ENCODE measurements at places on chromosomes 7 and 10.

DNA sequence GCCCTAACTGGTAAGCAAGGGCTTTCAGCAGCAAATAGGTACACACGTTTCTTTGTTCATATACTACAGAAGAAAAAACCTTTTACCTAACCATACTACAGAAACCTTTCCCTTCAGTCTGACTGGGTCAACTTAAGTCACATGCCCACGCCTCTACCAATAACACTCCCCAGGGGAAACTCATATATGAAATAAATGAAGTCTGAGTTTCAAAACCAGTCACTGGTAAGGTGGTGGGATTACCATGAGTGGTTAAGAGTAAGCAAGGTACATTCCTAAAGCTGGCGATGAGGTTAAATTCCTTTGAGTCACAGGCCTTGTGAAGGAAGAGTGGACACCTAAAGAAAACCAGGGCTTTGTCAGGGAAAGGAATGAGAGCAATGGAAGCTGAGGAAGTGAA lies 21.4 kb upstream of the KIF20B start:
- no peaks in the 10 kb centered on the region for H3K4me1 ChIP-seq
- no peak overlapping the region for H3K4me3 ChIP-seq
- no peaks in the 10 kb centered on the region for H3K27me3 ChIP-seq
- DNase-seq = no peak
- H3K36me3 ChIP-seq = no peaks in the 10 kb centered on the region
- no peak overlapping the region for H3K27ac ChIP-seq

- H3K27me3 ChIP-seq = no peaks in the 10 kb centered on the region
- no peaks in the 10 kb centered on the region for H3K36me3 ChIP-seq
- no peak overlapping the region for H3K4me3 ChIP-seq
- DNase-seq = no peak
- no peak overlapping the region for H3K27ac ChIP-seq
These were observed 65.4 kb downstream of the ANKRD61 start for GRCh38 chr7:6096581-6096980.

- H3K36me3 ChIP-seq = no peaks in the 10 kb centered on the region
- H3K4me3 ChIP-seq = no peak overlapping the region
- no peak overlapping the region for H3K27ac ChIP-seq
- H3K4me1 ChIP-seq = no peaks in the 10 kb centered on the region
- H3K27me3 ChIP-seq = no peaks in the 10 kb centered on the region
These were observed 108.7 kb downstream of the DIP2C start for GRCh38 chr10:580778-581177.

DNA sequence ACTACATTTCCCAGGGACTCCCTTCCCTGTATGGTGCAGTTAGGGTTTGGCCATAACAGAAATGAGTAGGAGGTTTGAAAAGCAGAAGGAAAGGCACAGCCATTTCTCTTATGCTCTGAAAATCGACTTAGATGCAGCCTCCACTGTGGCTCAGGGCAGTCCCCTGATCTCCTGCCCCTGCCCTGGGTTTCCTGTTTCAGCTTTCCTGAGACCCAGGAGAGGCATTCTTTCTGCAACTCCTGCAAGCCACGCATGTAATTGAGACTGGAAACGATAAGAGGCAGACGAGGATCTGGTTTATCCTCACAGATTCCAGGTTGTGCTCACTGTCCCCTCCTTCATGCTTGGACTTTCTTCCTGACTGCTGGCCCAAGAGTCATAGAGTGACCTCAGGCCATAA lies 461.2 kb upstream of the VSTM2A start:
- no peaks in the 10 kb centered on the region for H3K4me1 ChIP-seq
- H3K27ac ChIP-seq = no peak overlapping the region

DNA sequence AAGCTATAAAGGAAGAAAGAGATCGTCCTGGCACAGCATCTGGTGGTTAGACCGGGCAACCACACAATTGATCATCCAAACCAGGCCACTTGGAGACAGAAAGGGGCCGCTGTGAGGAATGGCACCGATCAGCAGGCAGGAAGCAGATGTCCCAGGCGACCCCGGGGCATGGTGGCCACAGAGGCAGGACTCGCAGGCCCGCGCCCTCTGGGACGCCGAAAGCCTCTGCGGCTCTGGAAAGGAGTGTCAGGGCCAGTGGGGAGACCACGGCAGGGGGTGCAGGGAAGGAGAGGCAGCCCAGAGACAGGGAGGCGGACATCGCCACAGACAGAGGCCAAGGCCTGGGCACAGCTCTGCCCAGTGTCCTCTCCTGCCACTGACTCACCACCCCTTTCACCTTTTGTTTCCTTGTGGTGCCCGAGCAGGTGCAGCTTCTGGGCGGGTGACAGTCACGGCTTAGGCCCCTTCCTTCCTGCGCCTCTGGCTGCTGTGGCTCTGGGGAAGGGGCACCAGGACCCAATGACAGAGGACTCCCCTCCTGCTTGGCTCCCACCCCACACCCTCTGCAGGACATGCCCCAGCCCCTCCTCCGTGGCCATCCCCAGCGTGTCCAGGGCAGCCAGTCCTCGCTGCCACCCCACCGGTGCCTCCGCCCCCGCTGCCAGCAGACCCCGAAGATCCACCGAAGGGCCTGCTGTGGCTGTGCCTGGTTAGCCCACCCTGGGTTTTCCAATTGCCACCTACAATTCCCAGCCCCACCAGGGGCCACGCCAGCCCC lies 10.9 kb downstream of the STK32C start:
- H3K4me3 ChIP-seq = no peak overlapping the region
- no peaks in the 10 kb centered on the region for H3K27me3 ChIP-seq

DNA sequence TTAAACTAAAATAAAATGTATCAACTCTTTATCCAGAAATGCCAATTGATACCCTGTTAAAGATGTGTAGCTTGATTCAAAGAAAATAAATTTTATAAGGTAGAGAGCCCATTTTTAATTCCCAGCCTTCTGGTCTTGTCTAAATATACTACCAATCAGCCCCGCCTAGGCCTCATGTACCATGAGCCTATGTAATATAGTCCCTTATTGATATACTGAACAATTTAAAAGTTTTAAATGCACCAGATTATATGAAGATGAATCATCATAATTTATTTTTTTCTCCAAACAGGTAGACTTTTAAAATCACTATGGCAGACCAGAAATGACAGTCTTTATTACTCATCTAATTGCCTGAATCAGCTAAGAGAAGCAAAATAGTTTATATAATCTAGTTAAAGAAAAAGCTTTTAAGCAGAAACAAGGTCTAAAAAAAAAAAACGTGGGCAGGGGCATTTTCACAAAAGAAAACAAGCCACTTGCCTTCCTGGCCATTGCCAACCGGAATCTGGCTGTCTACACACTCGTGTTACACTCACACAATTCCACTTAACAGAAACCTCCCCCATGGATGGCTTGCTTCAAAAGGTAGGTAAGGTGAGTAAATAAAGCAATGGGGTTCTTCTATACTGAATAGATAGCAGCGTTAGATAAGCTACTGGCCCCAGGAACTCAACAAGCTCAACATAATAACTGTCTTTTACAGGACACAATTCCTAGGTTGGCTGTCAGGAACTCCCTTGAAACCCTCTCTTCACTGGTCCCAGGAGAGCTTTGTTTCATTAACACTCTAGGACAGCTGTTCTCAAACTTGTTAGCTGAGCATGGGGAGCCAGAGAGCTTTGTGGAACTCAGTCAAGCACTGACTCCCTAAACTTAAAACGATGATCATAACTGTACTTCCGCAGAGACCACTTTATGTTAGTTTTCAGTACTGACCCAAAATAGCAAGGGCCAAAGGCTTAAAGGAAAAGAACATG lies 37.2 kb downstream of the RAPGEF5 start:
- no peaks in the 10 kb centered on the region for H3K36me3 ChIP-seq
- H3K4me3 ChIP-seq = no peak overlapping the region
- H3K27me3 ChIP-seq = no peaks in the 10 kb centered on the region
- peak; percentile 52 for DNase-seq

DNA sequence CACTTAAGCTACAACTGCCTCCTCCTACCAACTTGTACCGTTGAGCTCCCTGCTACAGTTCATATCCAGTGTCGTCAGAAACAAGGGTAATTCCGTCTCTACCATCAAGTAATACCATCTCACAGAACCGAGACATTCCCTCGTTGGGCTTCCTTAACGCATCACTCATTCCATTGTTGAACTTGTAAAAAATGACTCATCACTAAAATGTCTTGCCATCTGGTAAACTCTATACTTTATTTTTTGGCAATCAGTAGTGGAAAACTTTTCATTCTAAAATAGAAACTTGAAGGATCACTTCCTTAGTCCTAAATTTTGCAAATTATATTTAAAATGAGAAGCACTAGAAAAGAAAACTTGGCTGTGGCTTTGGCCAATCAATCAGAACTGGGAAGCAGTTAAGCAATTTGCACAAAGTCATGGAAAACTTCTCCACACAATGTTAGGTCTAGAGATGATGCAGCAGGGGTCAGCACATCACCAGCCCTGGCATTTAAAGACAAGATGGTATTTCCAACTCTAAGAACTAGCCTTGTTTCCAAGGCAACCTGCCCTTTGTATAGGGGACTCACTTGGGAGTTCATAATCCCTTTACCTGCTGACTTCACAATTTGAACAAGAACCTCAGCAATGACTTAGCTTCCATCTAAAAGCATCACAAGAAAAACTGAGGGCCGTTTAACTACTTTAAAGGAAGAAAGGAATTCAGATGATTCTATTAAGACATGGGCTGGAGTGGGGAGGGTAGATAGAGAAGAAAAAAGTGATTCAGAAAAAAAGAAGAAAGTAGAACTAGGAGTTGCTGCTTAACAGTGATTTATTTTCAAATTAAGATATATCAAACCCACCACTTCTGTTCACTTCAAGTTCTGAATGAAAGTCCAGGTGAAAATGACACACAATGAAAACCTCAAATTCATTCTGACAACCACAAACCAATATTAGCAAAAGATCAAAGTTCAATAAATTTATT lies 288.1 kb downstream of the PARD3 start:
- peak overlapping the region; percentile 41 for H3K27ac ChIP-seq
- DNase-seq = peak; percentile 99
- no peaks in the 10 kb centered on the region for H3K36me3 ChIP-seq
- no peak overlapping the region for H3K4me3 ChIP-seq
- H3K4me1 ChIP-seq = peaks cover 15% of the 10 kb centered on the region
- H3K27me3 ChIP-seq = no peaks in the 10 kb centered on the region

DNA sequence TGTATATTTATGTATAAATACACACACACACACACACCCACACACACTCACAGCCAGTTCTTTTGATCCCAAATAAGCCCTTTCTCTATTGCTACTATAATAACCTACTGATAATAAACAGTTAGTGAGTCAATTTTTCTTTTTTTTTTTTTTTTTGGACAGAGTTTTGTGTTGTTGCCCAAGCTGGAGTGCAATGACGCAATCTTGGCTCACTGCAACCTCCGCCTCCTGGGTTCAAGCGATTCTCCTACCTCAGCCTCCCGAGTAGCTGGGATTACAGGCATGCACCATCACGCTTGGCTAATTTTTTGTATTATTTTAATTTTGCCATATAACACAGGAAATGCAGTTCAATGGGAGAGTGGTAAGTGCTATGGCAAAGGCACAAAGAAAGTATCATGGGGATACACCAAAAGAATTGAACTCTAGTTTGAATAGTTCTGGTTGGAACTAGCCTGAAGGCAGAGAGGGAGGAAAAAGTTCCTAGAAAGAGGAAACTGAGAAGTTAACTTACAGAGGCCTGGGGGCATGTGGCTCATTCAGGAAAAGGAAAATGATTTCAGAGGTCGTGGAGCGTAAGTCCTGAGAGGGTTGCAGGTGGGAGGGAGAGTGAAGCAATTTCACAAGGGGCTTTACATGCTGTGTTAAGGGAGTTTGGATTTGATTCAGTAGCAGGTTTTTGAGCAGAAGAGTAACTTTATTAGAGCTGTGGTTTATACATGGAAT lies 44.4 kb upstream of the JCAD start:
- DNase-seq = no peak
- no peaks in the 10 kb centered on the region for H3K27me3 ChIP-seq
- no peak overlapping the region for H3K27ac ChIP-seq
- no peaks in the 10 kb centered on the region for H3K36me3 ChIP-seq
- H3K4me1 ChIP-seq = no peaks in the 10 kb centered on the region

DNA sequence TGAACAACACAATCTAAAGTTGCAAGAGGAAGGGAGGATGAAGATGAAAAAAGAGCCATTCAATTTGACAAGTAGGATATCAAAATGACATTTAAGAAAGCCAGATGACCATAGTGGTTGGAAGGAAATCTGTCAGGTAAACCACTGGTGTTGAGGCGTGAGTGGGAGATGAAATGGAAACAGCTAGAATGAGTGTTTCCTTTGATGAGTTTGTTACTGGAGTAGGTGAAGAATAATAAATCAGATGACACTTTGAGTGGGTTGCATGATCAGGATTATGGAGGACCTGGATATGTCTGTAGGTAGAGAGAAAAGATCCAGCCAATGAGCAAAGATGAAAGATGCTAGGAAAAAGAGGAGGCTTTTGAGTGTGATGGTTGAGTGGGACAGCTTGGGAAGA lies 33.1 kb downstream of the AKR1B1 start:
- H3K27me3 ChIP-seq = no peaks in the 10 kb centered on the region
- DNase-seq = no peak

DNA sequence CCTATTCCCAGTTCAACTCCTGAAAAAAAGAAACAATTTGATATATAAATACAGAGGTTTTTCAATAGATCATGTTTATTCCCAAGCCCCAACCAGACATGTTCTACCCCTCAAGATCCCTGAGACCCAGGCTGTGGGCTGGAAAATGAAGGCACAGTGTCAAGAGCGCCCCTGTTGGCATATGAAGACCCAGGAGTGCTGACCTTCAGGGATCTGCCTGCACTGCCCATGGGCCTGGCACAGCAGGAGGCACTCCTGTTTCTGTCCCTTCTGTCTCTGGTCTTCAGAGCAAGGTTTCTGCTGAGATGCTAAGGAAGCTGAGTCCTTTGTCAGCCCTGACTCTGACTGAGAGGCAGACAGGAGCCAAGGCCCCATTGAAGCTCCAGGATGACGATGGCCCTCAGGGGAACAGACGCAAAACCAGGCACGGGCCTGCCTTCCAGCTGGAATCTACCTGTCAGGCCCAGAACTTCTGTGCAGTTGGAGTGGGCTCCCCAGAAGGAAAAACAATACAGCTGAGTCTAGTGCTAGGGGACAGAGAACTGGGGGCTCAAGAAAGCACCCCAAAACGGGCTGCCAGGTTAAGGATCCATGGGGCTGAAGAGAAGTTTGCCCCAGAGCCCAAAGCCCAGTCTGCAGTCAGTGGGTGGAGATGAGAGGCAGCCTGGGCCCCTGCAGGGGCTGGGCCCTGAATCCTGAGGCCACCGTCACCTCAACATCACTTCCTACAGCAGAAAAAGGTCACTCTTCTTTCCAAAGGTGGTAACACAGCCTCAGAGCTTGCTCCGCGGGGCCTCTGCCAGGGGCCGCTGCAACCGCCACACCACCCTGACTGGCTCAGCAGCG lies 6.7 kb upstream of the AIFM2 start:
- H3K27me3 ChIP-seq = no peaks in the 10 kb centered on the region
- no peaks in the 10 kb centered on the region for H3K4me1 ChIP-seq
- no peaks in the 10 kb centered on the region for H3K36me3 ChIP-seq
- H3K4me3 ChIP-seq = no peak overlapping the region
- H3K27ac ChIP-seq = no peak overlapping the region

- no peaks in the 10 kb centered on the region for H3K4me1 ChIP-seq
- H3K36me3 ChIP-seq = peaks cover 4% of the 10 kb centered on the region
- no peak for DNase-seq
These were observed 76.3 kb upstream of the CAMK2B start for GRCh38 chr7:44401692-44402091.
